ENCODE measurements at places on chromosomes 1 and 21. TPM values are rescaled to one million over a fixed set of nuclear protein-coding genes. Genes with fewer than 3 reads are reported as not detected.

DNAJC28 gene
- 0.22 TPM for total RNA-seq

DNA sequence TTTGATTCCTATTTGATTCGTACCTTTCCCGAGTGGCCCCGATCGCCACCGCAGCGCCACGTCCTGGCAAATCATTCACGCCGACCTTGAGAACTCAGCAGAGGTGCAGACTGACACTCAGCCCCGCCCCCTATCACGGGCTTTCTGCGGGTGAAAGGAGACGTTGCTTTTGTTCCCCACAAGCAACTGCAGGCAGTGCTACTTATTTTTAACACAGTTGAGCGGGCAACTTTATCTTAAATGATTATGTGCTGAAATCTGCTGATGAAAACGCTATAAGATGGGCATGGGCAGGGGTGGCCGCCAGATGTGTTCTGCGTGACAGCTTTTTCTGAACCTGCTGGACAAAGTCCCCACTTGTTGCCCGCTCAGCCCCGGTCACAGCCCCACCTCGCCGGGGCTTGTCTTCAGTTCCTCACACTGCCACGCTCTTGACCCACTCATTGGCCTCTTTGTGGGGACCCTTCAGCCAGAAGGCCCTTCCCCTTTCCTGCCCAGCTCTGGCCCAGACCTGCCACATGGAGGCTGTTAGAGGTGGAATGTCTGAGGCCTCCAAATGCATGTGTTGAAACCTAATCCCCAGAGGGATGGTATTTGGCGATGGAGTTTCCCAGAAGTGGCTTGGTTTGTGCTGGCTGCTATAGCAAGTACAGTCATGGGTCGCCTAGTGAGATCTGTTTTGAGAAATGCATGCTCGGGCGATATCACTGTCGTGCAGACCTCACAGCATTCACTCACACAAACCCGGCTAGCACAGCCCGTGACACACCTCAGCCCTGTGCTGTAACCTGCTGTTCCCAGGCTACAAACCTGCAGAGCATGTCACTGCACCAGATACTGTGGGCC, 15.7 kb upstream of the PDXK start:
- peak; percentile 52 for DNase-seq

GRCh38 chr21:42991992-42992740, 17.8 kb downstream of the PKNOX1 start:
- DNase-seq: no peak

DNA sequence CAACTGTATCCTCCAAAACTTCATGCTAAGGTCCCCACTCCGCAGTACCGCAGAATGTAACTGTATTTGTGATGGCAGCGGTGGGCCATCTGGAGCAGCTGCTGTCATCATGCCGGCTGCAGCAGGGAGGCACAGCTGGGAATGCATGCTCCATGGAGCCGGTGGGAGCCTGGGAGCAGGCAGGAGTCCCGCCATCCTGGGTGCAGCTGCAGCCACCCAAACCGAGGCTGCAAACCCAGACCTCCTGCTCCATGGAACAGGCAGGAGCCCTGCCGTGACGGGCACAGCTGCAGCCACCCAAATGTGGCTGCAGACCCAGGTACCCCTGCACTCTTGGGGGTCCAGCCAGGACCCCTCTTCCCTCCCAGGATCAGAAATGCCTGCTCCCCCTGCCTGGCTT, 80.3 kb downstream of the SCMH1 start:
- DNase-seq: no peak

DNA sequence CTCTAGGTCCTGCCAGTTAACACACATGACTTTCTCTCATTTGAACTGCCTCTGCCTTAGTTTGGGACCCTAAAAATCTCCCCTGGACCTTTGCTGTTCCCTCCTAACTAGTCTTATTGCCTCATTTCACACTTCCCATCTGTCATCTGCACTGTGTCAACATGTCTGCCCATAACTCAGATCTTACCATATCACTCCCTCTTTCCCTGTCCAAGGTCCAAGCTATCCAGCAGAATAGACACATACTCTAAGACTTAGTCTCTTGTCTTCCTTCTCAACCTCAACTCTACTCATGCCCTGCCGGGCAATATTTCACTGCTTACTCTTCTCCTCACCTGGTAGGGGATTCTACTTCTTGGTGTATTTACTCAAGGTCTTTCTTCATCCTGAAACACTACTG, 79.5 kb upstream of the DAB1 start:
- no peak for DNase-seq

GRCh38 chr1:76901158-76901767, 34.0 kb downstream of the ST6GALNAC5 start:
- peak; percentile 52 for DNase-seq

- DNase-seq: no peak
These were observed 15.1 kb downstream of the NFASC start for GRCh38 chr1:204885790-204886189.

DNA sequence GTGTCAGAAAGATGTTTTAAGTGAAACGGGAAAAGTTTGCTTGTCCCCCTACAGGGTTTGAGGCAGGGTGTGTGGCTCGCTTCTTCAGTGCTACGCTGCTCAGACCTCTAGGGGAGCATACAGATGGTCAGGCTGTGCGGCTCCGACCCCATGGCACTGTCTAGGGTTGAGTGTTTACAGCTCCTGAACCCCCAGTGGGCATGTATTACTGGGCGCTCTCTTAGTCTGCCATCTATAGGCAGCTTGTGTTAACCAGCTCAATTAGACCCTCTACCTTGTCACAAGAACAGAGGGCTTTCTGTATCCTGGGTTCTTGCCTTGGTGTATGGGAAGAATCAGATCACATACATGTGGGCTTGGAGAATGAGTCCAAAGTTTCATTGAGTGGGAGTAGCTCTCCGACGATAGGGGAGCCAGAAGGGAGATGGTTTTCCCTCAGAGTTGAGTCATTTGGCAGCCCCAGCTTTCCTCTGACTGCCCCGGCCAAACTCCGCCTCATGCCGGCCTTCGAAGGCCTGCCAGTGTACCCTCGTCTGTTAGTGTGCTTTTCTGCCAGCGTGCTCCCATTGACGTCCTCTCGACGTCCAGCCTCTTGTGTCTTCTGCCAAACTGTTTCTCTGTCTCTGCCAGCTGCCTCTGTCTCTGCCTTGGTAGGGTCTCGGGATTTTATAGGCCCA, 38.6 kb upstream of the ADGRL4 start:
- DNase-seq: no peak

DNA sequence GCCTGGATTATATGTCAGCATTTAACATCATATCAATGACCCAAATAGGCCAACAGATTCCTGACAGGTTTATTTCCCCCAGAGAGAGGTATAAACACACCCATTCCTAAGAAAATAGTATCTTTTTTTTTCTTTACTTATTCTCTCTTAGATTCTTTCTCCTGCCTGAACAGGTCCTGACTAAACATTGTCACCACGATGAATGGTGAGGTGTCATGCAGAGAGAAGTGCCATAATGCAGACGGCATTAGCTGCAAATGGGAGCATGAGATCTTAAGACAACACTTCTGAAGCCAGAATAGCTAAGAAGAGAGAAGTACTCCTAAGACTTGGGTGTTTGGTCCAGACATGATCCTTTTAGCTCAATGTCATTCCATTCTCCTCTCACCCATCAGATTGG, 131.3 kb downstream of the ZNF648 start:
- no peak for DNase-seq

- DNase-seq: peak; percentile 92
These were observed 15.6 kb upstream of the HJV start for GRCh38 chr1:146036965-146037646.

All from activated CD8-positive, alpha-beta T cell treated with anti-CD3 and anti-CD28 coated beads for 36 hours (primary cell).